MCF 10A (cell line): ENCODE measurements at places on chromosomes 12 and 14. TPM values are rescaled to one million over a fixed set of nuclear protein-coding genes. Genes with fewer than 3 reads are reported as not detected.

Gene PSME1
- 126 and 135 TPM in 2 replicates for total RNA-seq

GRCh38 chr12:75706786-75707605 is 195.6 kb upstream of the KRR1 start:
- DNase-seq: no peak
- no peak overlapping the region for H3K27ac ChIP-seq
- H3K4me1 ChIP-seq: peaks cover 5% of the 10 kb centered on the region
- no peak overlapping the region for H3K4me3 ChIP-seq

GRCh38 chr12:131948166-131948712 is 1.5 kb upstream of the EP400 start:
- peaks cover 13% of the 10 kb centered on the region for H3K36me3 ChIP-seq
- no peak for DNase-seq
- no peak overlapping the region for H3K4me3 ChIP-seq
- H3K27ac ChIP-seq: no peak overlapping the region

DNA sequence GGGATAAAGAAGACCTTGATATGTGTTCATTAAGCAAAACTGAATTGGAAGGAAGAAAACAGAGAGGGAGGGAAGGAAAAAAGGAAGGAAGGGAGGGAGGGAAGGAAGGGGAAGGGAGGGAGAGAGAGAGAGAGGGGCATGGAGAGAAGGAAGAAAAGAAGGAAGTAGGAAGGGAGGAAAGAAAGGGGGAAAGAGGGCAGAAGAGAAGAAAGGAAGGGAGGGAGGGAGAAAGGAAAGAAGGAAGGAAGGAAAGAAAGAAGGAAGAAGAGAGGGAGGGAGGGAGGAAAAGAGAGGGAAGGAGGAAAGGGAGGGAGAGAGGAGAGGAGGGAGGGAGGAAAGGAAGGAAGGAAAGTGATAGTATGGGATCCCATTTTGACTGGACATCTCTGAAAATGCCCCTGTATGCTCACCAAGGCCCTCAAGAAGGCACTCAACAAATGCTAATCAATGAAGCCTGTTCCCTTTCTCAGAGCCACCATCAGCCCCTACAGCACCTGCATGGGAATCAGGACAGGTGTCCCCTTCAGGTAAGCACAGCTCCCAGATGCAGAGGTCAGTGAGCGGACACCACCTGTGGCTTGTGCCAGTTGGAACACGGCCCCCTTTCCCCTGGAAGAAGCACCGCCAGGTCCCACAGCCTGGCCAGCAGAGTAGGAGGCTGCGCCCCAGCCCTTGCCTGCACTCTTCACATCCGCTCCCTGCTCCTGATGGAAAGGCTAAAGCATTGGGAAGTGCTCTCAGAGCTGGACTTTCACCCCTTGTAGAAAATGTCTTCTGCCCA is 161.4 kb upstream of the DIO3 start:
- peaks cover 4% of the 10 kb centered on the region for H3K27me3 ChIP-seq
- H3K36me3 ChIP-seq: no peaks in the 10 kb centered on the region
- no peak for DNase-seq
- no peak overlapping the region for H3K4me3 ChIP-seq
- peaks cover 19% of the 10 kb centered on the region for H3K4me1 ChIP-seq
- H3K27ac ChIP-seq: no peak overlapping the region

DNA sequence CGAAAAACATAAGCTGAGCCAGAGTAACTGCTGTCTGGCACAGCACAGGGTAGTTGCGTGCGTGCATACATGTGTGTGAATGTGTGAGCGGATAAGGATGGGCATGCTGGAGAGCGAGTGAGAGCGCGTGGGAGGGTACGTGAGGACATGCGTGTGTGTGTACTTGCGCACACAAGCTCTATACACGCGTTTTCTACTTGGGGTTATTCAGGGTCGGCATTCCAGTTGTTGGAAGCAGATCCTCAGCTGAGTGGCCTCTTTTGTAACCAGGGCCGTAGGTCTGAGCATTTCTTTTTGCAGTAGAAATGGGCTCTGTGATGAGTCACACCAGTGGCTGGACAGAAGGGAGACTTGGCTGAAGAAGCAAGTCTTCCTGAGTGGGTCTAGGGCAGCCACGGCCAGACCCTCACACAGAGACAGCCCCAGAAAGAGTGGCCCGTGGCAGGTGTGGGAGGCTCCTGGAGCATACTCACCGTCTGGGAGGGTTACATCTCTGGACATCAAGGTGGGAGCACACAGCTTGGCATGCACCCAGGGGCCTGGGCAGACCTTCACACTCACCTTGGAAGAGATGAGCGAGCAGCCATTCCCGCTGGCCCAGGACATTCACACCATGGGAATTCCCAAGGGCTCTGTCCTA is 78.0 kb downstream of the LRRC74A start:
- no peaks in the 10 kb centered on the region for H3K27me3 ChIP-seq
- peak overlapping the region; percentile 57 for H3K27ac ChIP-seq
- H3K36me3 ChIP-seq: peaks cover 5% of the 10 kb centered on the region
- peaks cover 29% of the 10 kb centered on the region for H3K4me1 ChIP-seq
- H3K4me3 ChIP-seq: peak overlapping the region; percentile 55

- H3K27me3 ChIP-seq: no peaks in the 10 kb centered on the region
- H3K27ac ChIP-seq: no peak overlapping the region
- peaks cover 11% of the 10 kb centered on the region for H3K36me3 ChIP-seq
- DNase-seq: peak; percentile 62
These were observed 22.8 kb upstream of the GARIN2 start for GRCh38 chr14:67166450-67166853.

Gene LACRT
- total RNA-seq: not detected in 2 replicates

GRCh38 chr14:68254669-68255527 is 435.3 kb downstream of the RAD51B start:
- H3K4me3 ChIP-seq: no peak overlapping the region
- no peak for DNase-seq
- H3K4me1 ChIP-seq: peaks cover 48% of the 10 kb centered on the region
- peak overlapping the region; percentile 93 for H3K27ac ChIP-seq
- peaks cover 7% of the 10 kb centered on the region for H3K36me3 ChIP-seq
- no peaks in the 10 kb centered on the region for H3K27me3 ChIP-seq

DNA sequence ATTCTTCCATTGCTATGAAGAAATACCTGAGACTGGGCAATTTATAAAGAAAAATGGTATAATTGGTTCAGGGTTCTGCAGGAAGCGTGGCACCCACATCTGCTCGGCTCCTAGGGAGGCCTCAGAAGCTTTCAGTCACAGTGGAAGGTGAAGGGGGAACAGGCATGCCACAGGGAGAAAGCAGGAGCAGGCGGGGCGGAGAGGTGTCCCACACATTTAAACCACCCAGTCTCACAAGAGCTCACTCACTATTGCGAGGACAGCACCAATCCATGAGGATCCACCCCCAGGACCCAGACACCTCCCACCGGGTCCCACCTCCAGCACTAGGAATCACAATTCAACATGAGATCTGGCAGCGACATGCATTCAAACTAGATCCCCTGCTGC is 56.0 kb upstream of the C14orf180 start:
- no peak overlapping the region for H3K27ac ChIP-seq
- H3K4me1 ChIP-seq: no peaks in the 10 kb centered on the region
- no peak overlapping the region for H3K4me3 ChIP-seq
- peaks cover 28% of the 10 kb centered on the region for H3K27me3 ChIP-seq
- no peak for DNase-seq

DNA sequence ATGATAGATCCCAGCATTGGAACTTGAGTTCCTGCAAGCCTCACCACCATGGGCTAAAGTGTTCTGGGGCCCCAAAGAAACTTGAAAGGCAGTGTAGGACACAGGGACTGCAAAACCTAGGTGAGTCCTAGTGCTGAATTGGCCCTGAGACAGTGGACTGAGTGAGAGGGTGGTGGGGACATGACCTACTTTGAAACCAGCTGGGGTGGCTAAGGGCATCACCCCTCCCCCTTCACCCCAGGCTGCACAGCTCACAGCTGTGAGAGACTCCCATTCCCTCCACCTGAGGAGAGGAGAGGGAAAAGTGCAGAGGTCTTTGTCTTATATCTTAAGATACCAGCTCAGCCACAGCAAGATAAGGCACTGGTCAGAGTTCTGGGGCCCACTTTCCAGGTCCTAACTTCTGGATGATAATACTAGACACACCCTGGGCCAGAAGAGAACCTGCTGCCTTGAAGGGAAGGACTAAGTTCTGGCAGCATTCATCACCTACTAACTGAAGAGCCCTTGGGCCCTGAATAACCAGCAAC is 62.5 kb downstream of the MAPKAPK5 start:
- H3K27ac ChIP-seq: no peak overlapping the region
- no peak for DNase-seq
- H3K36me3 ChIP-seq: peaks cover 23% of the 10 kb centered on the region
- H3K27me3 ChIP-seq: no peaks in the 10 kb centered on the region

DNA sequence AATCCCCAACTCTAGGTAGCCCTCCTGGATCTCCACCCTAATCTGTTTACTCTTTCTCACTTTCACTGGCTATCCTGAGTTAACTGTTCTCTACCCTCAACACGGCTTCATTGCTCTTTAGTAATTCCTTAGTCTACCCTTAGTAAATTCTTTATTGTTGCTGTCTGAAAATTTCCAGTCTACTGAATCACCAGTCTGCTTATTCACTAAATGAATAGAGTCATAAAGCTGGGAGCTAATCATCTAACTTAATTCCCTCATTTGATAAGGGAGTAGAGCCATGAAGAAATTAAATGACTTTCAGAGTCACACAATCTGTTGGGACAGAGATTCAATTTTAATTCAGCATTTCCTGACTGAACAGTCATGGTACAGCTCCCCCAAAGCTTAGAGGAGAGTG is 36.5 kb downstream of the YEATS4 start:
- no peaks in the 10 kb centered on the region for H3K27me3 ChIP-seq
- H3K36me3 ChIP-seq: peaks cover 18% of the 10 kb centered on the region
- H3K4me3 ChIP-seq: no peak overlapping the region
- H3K27ac ChIP-seq: no peak overlapping the region

GRCh38 chr12:31037931-31038330 is 35.7 kb upstream of the DDX11 start:
- peak; percentile 3 for DNase-seq
- H3K4me1 ChIP-seq: no peaks in the 10 kb centered on the region
- H3K4me3 ChIP-seq: no peak overlapping the region

- H3K4me1 ChIP-seq: peaks cover 6% of the 10 kb centered on the region
- H3K27ac ChIP-seq: no peak overlapping the region
- no peak for DNase-seq
- peaks cover 64% of the 10 kb centered on the region for H3K36me3 ChIP-seq
- no peak overlapping the region for H3K4me3 ChIP-seq
These were observed 13.7 kb upstream of the TCTN2 start for GRCh38 chr12:123657211-123657610.

Gene CD9
- 31.1 and 40.7 TPM in 2 replicates for total RNA-seq

- H3K4me3 ChIP-seq: no peak overlapping the region
- H3K4me1 ChIP-seq: peaks cover 21% of the 10 kb centered on the region
- peak overlapping the region; percentile 57 for H3K27ac ChIP-seq
- H3K27me3 ChIP-seq: no peaks in the 10 kb centered on the region
- DNase-seq: no peak
- peaks cover 50% of the 10 kb centered on the region for H3K36me3 ChIP-seq
These were observed 22.1 kb downstream of the PSMC1 start for GRCh38 chr14:90278199-90279175.

DNA sequence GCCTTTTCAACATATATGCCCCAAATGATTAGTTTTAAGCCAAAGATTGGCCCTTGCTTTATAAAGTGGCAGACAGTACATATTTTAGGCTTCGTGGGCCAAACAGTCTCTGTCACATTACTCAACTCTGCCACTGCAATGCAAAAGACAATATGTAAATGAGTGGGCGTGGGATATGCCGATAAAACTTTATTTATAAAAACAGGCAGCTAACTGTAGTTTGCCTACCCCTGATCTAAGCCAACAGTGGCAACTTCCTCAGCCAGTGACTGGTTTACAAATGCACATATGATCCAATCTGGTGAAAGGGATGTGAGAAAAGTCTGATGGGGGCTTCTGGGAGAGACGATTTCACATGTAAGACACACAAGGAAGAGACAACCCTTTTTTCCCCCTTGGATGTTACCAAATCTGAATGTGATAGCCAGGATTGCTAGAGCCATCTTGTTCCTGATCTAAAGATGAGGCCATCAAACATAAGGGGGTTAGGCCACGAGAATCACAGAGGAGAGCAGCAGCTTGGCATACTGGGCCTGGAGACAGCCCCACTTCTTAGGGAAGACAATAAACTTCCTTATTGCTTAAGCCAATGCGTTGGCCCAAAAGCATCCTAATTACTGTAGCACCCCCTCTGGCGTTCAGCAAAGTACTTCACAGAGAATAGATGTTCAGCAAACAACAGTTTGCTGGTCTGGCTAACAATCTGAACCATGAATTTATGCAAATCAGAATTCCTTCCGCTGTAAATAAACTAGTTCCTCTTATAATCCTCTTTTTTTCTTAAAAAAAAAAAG is 75.2 kb upstream of the TMCC3 start:
- peak; percentile 70 for DNase-seq
- H3K4me1 ChIP-seq: no peaks in the 10 kb centered on the region

Gene OR6C2
- total RNA-seq: not detected in 2 replicates

GRCh38 chr12:62530596-62530995 is 64.0 kb downstream of the MON2 start:
- DNase-seq: no peak
- H3K36me3 ChIP-seq: peaks cover 34% of the 10 kb centered on the region
- H3K27me3 ChIP-seq: no peaks in the 10 kb centered on the region
- no peak overlapping the region for H3K4me3 ChIP-seq
- H3K27ac ChIP-seq: no peak overlapping the region
- no peaks in the 10 kb centered on the region for H3K4me1 ChIP-seq

Gene ST8SIA1
- 3.8 and 4.7 TPM in 2 replicates for total RNA-seq

DNA sequence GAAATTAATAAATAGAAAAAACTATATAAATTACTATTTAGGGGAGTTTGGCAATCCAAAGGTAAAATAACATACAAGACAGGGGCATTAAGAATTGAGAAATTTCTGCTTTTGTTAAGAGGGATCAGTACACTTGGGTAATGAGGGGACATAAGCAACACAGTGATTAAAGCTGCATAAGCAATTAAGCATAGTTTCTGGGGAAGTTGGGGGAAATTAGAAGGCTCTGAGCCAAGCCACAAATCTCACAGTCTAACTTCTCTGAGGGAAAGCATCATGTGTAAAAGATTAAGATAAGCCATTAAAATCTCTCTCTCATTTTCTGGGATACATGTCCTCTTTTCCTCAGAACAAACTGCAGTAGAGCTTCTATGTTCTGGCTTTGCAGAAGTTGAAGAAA is 533.9 kb upstream of the LRFN5 start:
- peaks cover 61% of the 10 kb centered on the region for H3K27me3 ChIP-seq
- no peak overlapping the region for H3K27ac ChIP-seq
- H3K4me1 ChIP-seq: no peaks in the 10 kb centered on the region
- no peak for DNase-seq

DNA sequence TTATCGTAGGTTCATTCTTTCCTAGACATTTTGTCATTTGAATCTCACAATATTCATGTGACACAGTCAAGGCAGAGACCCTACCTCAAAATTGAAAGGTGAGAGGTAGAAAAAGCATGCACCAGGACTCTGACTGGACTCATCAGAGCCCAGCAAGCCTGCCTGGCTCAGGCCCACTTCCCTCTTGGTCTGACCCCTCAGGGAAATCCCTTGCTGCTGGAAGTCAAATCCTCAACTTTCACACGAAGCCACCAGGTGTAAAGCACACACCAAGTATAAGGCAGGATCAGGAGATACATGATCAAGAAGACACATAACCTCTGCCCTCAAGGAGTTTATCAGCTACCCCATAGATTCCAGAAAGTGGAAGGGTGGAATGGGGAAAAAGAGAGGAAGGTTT is 18.8 kb downstream of the NIN start:
- H3K36me3 ChIP-seq: peaks cover under 1% of the 10 kb centered on the region
- peaks cover 7% of the 10 kb centered on the region for H3K4me1 ChIP-seq
- DNase-seq: no peak

Gene MYL2
- not detected in 2 replicates for total RNA-seq

Gene FSCB
- not detected in 2 replicates for total RNA-seq
